Stimulated activated CD4-positive, alpha-beta T cell treated with anti-CD3 and anti-CD28 coated beads, TNF-alpha, amount 100 ng/mL, for 24 hours (primary cell): ENCODE measurements at places on chromosomes 3 and 15.

- no peak for DNase-seq
Measured at GRCh38 chr15:92011611-92012367, 158.3 kb downstream of the SLCO3A1 start.

GRCh38 chr3:122458992-122459391, 43.1 kb upstream of the WDR5B start:
- DNase-seq, result no peak

DNA sequence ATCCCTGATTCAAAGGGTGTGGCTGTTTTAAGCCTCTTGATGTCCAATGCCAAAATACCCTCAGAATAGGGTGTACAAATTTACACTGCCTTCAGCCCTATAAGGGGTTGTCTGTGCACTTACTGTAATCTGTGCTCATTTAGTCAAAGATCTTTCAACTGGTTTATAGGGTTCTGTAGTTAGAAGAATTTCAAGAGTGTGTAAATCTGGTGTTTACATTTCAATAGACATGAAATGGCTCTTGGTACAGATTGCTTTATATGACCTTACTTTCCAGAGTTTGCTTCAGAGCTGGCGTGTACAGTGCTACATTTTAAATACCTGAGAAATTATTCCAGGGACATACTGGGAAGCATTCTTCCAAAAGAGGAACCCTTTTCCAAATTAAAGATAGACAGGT, 399.3 kb downstream of the FOXP1 start:
- no peak for DNase-seq

DNA sequence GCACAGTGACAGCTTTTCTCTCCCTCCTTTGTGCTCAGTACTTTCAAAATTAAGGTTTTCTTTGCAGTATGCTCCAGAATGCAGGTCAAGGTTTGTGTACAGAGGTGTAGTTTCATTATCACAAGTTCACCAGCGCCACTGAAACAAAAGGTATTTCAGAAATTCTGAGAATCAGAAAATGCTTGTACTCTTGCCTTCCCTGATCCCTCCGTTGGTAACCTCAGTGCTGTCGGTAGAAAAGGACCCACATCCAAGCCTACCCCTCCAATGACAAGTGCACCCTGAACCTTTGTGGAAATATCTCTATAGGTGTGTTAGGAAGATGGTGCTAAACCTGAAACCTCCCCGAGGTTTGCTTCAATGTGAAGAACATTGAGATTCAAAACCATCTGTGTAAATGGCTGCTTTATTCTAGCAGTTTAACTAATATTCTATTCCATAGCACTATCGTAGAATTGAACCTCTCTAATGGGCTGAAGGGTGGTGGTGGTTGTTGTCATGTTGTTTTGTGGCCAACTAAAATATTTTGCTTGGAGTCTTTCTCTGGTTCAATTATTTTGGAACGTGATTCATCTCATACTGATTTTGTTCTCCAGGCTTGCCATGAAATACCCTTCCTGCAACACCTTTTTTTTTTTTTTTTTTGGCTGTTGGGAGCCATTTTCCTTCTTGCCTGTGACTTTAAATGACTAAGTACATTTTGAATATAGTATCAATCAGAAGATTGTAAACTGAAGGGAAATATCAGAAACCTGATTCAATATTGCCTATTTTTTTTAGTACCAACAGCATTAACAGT, 20.7 kb downstream of the ZBTB38 start:
- DNase-seq, result no peak

DNA sequence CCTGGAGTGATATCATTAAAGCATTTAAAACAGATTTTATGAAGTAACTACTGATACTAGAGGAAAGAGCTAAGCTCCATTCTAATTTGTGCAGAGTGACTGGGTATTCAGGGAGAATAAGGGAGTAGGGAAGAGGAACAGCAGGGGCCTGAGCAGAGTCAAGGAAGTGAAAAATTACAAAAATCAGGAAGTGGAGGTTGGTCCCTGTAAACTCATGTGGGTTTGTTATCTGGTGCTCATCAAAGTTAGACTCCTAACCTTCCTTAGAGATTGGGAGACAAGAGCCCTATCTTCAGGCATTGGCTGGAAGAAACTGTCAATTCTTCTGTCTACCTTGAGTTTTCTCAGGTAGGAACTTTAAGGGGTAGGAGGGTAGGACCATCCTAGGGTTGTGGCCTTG, 82.5 kb downstream of the NEK11 start:
- DNase-seq, result no peak

- no peak for DNase-seq
Measured at GRCh38 chr3:32432711-32433530, 41.3 kb downstream of the CMTM7 start.

GRCh38 chr15:55937040-55937439, 56.4 kb downstream of the NEDD4 start:
- DNase-seq, result no peak

- DNase-seq, result no peak
Measured at GRCh38 chr3:141021261-141021660, 29.9 kb upstream of the SPSB4 start.

GRCh38 chr3:176075046-176075445, 1122.2 kb downstream of the TBL1XR1 start:
- no peak for DNase-seq

GRCh38 chr3:97952872-97953271, 19.4 kb downstream of the RIOX2 start:
- DNase-seq, result no peak

GRCh38 chr3:131796111-131796510, 238.7 kb downstream of the CPNE4 start:
- no peak for DNase-seq

- DNase-seq, result no peak
Measured at GRCh38 chr3:123292321-123293310, 90.9 kb downstream of the SEC22A start.

- DNase-seq, result no peak
Measured at GRCh38 chr3:54376939-54377578, 254.7 kb downstream of the CACNA2D3 start.

GRCh38 chr3:195030791-195031321, 240.1 kb downstream of the XXYLT1 start:
- DNase-seq, result no peak

- DNase-seq, result no peak
Measured at GRCh38 chr3:30628205-30628900, 22.0 kb downstream of the TGFBR2 start.

- DNase-seq, result no peak
Measured at GRCh38 chr3:7787871-7788828, 713.5 kb upstream of the LMCD1 start.

DNA sequence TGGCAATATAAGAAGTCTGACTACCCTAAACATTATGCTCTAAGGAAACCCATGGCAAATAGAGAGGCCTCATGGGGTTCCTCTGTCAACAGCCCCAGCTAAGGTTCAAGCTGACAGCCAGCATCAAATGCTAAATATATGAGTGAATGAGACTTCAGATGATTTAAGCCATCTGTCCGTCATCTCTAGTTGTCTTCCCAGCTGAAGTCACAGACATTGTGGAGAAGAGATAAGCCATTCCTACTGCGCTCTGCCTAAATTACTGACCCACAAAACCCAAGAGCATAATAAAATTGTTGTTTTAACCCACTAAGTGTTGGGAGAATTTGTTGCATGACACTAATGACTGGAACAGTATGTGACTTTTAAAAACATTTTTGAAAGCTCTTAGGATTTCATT, 87.3 kb upstream of the IGSF10 start:
- DNase-seq, result no peak

DNA sequence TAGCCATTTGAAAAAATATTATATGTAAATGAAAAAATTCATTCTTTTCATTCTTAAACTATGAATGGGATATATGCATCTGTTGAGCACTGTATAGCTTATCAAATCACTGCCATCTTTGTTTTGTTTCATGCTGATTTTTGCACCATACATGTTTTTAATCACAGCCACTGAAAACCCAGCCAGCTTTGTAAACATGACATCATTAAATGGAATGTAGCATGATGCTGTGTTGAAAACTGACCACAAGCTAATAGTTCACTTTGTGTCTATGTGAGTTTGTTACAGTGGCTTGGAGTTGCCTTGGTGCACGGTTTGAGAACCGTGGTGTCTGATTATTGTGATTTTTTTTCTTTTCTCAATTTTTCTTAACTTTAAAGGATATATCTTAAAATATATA, 75.7 kb downstream of the GMPS start:
- DNase-seq, result no peak

DNA sequence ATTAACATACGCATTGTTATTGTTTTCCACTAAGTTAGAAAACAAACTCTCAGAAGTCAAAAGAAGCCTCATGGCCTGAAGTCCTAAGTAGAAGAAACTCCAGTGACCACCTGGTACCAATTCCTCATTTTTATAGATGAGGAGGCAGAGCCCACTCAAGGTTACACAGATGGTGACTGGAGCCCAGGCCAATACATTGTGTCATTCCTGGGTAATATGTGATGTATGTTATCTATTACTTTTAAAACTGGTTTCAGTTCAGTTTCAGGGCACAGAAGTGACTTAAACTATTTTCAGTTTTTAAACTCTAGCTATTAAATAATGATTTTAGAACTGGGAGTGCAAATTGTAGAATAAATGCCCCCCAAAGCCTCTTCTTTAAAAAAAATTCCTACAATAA, 66.7 kb upstream of the STXBP5L start:
- DNase-seq, result no peak

DNA sequence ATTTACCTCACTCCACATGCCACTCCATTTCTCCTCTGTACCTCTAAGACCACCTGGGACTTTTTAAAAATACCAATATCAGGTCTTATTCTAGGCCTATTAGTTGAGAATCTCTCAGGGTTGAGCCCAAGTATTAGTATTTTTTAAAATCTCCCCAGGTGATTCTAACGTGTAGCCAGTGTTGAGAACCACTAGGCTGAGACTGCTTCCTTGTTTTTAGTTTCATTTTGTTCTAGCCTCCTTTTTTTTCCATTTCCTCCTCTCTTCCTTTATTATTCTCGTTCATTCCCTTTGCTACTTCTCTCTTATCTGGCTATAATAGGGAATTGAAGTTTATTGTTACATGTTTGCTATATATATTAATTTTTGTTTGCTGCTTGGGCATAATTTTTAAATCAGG, 217.8 kb upstream of the CD96 start:
- no peak for DNase-seq

DNA sequence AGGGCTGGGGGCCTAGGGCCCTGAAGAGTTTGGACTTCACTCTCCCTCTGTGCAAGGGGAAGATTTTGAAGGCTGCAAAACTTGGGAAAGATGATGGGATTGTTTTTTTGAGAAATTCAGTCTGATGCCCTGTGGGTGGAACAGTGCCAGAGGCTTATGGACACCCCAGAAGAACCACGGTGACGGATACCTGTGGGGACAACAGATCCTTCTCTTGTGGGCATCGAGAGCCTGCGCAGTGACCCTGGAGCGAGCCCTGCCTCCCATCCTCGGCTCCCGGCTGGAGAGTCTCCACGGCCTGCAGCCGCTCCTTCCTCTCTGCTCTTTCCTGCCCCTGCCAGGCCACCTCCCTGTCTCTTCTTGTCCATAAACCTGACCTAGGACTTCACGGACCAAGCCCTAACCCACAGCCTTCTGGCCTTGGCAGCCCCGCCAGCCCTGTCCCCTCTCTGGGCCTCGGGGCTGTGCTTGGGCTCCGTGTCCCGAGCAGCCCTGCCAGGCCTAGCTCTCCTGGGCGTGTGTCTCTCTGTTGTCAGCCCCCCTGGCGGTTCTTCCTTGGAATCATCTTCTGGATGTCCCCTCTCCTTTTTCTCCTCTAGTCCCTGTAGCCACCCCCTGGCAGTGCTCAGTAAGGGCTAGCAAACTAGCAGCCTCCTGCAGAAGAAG, 98.4 kb downstream of the VGLL4 start:
- no peak for DNase-seq

DNA sequence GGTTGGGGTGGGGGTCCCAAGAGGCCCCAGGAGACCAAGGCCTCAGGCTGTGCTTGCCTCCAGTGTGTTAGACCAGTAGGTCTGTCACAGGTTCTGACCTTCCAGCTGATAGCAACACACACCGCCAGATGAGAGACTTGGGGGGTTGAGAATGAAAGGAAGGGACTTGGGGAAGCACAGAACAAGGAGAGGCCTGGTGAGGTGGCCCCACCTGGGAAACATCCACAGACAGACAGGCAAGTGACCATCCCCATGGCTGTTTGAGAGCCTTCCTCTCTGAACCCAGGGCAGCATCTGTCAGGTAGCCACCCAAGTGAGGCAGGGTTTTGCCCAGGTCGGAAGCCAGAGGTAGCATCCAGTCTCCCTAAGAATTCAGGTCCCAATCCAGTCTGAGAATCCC, 35.0 kb upstream of the VPS8 start:
- DNase-seq, result no peak

- DNase-seq, result no peak
Measured at GRCh38 chr3:89268059-89268458, 160.6 kb downstream of the EPHA3 start.

DNA sequence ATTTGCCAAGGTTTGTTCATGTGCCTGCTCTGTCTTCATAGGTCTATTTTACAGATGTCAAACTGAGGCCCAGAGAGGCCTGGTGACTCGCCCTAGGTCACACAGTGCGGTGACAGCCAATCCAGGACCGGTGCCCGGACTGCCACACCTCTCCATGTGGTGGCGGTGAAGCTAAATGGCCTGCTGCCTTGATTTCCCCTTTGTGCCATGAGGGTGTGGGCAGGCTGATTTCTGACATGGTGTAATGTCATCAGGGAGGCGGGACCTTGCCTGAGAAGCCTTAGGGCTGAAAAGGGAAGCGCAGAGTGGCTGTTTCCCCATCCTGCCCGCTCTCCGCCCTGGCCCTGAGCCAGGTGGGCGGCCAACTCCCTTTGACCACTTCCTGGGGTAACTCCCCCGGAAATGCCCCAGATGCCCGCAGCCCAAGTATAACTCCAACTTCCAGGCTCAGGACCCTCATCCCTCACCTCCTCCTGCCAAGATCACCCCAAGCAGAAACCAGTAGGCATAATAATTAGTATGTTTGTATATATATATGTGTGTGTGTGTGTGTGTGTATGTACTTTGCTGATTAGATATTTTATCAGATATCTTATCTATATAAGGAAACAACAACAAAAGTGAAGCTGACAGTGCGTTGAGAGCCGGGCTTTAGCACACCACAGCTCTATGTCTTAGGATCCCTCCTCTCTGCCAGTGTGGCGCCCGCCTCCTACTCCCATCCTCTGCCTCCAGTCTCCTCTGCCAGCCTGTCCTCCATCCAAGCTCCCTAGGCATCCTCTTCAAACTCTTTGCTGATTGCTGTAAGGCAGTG, 63.9 kb downstream of the IQSEC1 start:
- DNase-seq, result no peak

GRCh38 chr3:133159498-133160475, 121.6 kb downstream of the TMEM108 start:
- no peak for DNase-seq

GRCh38 chr3:72143322-72143721, 358.4 kb upstream of the PROK2 start:
- no peak for DNase-seq

- DNase-seq, result no peak
Measured at GRCh38 chr3:9852528-9852927, 8.7 kb upstream of the RPUSD3 start.

GRCh38 chr3:78974181-78974790, 793.5 kb downstream of the ROBO1 start:
- no peak for DNase-seq

GRCh38 chr3:16350597-16351318, 85.7 kb downstream of the OXNAD1 start:
- no peak for DNase-seq
